SHP77 (cell line): ENCODE measurements at places on chromosomes 2 and 18.

DNA sequence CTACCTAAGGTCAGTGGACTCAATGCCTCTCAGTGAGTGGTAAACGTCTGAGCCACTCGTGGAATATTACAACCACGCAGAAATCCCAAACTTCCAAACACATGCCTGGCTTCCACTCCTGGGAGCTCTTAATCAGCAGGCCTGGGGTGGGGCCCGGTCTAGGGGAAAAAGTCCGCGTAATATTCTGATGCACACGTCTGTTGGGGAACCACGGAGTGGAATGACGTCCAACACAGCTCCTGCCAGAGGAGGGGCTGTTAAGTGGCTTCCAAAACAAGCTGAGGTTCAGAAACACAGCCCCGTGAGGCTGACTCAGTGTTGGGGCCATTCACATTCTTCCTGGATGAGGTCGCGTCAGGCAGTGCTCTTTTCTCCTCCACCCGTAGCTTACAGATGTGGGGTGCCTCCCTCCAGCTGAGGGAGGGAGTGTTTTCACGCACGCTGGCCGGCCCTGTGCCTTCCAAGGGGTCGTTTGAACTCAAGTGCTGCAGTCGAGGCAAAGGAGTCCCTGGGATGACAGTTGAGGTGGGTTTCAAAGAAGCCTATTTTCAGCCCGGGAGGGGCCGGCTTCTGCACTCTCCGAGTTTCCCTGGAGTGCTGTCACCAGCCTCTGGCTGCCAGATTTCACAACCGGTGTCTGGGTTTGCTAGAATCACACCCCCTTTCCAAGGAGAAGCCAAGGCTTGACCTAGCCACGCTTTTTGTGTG is 73.1 kb downstream of the ACKR3 start:
- no peak for DNase-seq

GRCh38 chr18:79934311-79935097 is 16.9 kb downstream of the SLC66A2 start:
- no peak for DNase-seq

- no peak for DNase-seq
These were observed 39.1 kb upstream of the GALNT3 start for GRCh38 chr2:165833156-165833555.

GRCh38 chr2:20447437-20448245 is 767 bp downstream of the RHOB start:
- DNase-seq: no peak

- no peak for DNase-seq
These were observed 79.6 kb downstream of the SKA1 start for GRCh38 chr18:50454387-50454988.

DNA sequence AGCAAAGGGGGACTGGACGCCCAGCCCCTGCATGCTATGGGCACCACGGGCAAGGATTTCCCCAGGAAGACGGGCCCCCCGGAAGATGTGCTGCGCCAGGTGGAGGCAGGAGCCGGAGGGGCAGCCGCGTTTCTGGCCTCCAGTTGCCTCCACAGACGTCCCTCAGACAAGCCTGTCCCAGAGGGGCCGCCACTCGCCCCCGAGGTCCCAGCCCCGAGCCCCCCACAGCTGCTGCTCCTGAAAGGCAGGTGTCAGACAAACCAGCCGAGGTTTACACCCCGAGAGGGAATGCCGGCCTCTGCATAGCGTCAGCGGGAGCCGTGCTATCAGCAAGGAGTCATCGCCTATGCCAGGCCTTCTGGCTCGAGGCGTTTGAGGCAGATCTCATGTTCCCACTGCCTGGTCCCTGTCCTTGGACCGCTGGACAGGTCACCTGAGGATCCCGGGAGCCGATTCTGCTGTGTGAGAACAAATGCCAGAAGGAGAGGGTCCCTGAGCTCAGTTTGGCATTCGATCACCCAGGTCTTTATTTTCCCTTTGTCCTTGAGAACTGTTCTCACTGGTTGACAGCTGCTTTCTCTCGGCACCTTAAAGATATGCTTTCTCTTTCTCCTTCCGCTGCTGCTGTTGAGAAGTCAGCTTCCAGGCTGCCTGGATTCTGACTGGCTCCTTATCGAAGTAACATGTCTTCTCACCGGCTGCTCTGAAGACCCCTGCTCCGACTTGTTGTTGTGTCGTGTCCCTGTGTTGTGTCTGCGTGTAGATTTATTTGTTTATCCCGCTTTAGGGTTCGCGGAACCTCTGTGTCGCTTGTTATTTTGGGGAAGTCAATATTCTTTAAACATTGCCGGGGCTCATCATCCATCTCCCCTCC is 20.6 kb downstream of the CROCC2 start:
- no peak for DNase-seq

- DNase-seq: no peak
These were observed 332.3 kb downstream of the NCKAP5 start for GRCh38 chr2:133235968-133236367.

DNA sequence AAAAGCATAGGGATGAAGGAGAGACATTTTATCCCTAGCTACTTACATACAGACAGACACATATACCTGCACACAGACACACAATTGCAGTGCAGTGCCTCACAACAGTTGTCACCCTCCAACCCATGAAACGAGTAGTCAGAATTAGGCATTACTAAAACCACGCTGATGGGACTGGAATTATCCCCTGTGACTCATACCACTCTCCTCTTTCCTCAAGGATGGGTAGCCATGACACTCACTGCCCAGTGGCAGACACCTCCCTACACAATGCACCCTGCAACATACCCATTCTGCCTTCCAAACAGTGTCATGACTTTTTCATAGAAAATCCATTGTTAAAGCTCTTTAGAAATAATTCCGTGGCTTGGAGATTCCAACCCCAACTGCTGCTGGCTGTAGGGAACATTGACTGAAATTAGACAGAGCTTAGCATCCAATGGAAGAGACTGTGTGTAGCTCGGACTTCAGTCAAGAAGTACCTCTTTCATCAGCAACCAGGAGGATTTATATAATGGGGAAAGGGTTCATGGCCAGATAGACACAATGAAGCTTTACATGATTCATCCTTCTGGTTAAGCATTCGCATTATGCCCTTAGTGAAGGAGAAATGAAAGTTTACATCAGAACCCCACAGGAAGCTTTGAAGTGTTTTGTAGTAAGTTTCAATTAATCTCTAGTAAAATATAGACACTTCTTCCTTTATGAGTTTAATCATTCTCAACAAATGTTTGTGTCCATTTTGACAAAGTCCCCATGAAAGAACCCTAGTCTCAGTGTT is 155.2 kb downstream of the FBXO15 start:
- DNase-seq: no peak

DNA sequence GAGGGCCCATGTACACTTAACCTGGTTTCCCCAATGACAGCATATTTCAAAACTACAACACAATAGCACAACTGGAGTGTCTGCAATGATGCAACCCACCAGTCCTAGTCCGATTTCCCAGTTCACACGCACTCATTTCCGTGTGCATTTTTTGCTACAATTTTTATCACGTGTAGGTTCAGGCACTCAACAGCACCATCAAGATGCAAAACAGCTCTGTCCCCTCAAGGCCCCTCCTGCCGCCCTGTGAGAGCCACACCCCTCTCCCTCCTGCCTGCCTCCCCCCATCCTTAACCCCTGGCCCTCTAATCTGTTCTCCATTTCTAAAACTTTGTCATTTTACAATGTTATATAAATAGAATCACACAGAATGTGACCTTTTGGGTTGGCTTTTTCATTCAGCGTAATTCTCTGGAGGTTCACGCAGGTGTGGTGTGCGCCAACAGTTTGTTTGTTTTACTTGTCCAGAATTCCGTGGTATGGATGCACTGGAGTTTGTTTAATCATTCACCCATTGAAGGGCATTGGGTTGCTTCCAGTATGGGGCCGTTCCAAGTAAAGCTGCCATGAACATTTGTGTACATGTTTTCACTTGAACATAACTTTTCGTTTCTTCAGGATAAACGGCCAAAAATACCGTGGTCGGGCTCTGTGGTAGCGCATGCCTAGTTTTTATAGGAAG is 8.4 kb downstream of the KCNIP3 start:
- no peak for DNase-seq

- DNase-seq: no peak
These were observed 163.1 kb downstream of the GALNT14 start for GRCh38 chr2:30975156-30975555.

GRCh38 chr2:74659462-74659861 is 5.4 kb downstream of the SEMA4F start:
- no peak for DNase-seq

DNA sequence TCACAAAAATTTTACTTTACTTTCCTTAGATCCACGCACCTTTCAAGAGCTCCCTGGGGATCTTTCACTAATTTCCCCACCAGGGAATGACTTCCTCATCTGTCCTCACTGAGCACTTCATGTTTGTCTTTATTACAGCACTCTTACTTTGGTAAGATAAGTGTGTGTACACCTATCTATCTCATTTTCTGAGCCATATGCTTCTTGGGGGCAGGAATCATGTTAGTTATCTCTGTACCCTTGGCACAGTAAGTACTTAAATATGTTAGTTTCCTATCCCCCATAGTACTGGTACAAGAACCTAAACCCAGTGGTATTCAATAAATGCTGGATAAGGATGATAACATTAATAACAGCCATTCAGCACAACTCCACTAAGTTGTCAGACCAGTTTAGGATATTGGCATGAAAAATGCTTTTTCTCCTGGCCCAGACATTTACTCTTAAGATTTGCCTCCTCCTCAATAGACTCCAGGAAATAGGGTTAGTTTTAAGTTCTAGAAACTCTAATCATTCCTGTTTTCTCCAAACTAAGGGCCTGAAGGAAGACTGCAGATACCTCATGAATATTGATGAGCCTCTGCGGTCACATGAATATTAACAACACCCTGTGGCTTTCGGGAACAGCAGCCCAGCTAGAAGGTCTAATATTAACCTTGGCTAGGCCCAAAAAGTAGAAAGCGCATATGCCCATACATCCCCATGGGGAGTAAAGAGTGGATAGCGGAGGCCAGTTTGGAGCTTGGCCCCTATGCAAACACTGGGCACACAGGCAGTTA is 38.2 kb downstream of the NHEJ1 start:
- no peak for DNase-seq

DNA sequence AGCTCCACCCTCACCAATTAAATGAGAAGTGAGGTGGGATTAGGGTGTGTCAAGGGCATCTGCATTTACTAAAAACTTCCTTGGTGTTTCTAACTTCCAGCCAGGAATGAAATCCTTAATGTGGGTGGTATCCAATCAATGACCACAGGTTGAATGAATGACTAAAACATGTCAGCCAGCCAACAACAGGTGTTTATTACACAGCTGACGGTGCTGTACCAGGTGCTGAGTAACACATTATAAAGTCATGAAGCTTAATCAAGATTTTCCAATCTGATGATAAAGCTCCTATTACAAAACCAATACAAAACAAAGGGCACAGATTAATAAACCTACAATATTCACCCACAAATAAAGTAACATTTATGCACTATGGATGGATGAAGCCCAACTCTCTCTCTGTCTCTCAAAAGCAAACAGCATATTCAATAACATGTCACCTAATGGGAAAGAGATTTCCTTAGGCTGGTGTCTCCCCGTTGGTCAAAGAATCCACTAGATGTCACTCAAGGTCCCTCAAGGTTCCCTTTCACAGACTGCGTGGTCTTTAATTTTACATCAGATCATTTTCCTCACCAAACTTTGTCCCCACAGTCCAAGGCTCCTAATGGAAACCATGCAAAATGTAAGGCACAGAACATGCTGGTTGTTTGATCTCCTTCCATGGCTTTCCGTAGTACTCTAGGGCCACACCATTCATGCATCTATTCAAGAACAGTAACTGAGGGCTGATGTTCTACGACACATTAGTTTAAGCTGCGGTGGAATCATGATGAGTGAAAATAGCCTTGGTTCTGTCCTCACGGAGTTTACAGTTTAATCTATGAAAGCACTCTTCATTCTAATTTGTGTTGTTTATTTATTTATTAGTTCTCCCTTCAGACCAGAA is 6.4 kb upstream of the PTPN4 start:
- DNase-seq: peak; percentile 31

- no peak for DNase-seq
These were observed 173.5 kb downstream of the FMNL2 start for GRCh38 chr2:152508446-152508845.

DNA sequence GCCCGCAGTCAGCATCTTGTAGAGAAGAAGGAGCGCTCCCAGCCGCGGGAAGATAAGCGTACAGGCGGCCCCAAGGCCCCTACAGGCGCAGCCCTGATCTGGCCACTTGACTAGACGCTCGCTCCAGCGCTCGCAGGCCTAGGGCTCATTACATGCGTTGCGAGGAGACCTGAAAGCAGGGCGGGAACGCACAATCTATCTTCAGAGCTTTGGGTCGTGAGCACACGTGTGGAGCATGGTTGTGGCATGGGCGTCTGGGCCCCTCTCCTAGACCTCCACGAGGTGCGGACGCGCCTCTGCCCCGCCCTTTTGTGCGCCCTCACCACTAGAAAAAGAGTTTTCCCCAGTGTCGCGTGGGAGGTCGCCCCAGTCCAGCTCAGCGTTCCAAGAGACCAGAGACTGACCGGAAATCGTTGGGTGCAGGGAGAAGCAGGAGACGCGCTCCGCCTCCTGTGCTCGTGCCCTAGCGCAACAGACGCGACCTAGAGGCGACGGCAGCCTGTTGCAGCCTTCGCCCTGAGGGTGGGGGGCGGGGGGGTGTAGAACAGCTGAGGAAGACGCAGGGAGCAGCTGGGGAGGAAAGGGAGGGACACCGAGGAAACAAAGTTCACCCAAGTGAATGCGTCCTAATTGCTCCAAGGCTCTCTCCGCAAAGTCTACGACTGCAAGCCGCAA is 12.6 kb downstream of the NR4A2 start:
- no peak for DNase-seq

DNA sequence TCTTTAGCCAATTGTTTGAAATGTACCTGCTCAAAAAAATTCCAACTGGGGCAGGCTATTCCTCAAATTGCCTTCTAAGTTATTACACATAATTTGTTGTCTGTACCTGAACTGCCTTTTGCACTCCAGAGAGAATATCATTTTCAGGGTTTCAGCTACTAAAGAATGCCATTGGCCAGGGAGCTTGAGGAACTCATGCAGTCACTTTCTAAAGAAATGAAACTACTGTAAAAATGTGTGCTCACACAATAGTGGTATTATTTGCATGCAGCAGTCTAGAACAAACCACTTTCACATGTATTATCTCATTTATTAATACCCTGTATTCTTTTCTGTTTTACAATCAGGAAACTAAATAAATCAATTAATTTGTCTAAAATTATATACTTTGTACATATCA is 152.2 kb downstream of the PID1 start:
- DNase-seq: no peak

GRCh38 chr2:230473378-230473777 is 57.4 kb downstream of the SP100 start:
- DNase-seq: no peak

GRCh38 chr2:131142849-131143248 is 37.7 kb downstream of the PLEKHB2 start:
- no peak for DNase-seq

- no peak for DNase-seq
These were observed 84.2 kb downstream of the SLC39A10 start for GRCh38 chr2:195741191-195741590.

GRCh38 chr2:24174851-24175277 is at the start of gene FAM228A:
FAM228A (plus strand) TSS chr2:24175053; CDS start chr2:24175481, 428 bp downstream.
- DNase-seq: no peak

DNA sequence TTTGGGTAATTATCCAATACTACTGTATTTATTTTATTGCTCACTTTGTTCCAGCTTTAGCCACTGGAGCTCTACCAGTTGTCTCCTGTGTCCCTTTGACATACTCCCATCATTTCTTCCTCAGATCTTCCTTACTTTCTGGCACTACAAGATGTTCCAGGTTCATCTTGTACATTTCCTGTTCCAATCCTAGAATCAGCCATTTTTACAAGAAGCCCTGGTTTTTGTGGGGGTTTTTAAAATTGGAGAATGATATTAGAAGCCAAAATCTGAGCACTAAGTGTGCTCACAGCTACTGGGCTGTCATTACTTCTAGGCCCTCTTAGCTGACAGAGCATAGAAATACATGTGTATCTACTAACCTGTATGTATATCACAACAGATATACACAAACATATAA is 164.3 kb downstream of the ZFP36L2 start:
- DNase-seq: no peak
